HCT116 (cell line): ENCODE measurements at places on chromosomes 2 and 18. TPM values are rescaled to one million over a fixed set of nuclear protein-coding genes. Genes with fewer than 3 reads are reported as not detected.
A peak's percentile ranks its signal among the peaks of the same experiment; 100 is the strongest.

- no peak overlapping the region for H3K27ac ChIP-seq
- no peak for DNase-seq
- no peaks in the 10 kb centered on the region for H3K4me1 ChIP-seq
- H3K4me3 ChIP-seq: no peak overlapping the region
These were observed 43.9 kb upstream of the TACR1 start for GRCh38 chr2:75243219-75243618.

GRCh38 chr2:9800639-9800974 lies 42.7 kb upstream of the TAF1B start:
- no peak for DNase-seq
- no peaks in the 10 kb centered on the region for H3K36me3 ChIP-seq
- peak overlapping the region; percentile 75 for H3K27ac ChIP-seq
- H3K4me3 ChIP-seq: no peak overlapping the region
- no peaks in the 10 kb centered on the region for H3K27me3 ChIP-seq

Gene HOXD12
- total RNA-seq: 0.27 TPM

DNA sequence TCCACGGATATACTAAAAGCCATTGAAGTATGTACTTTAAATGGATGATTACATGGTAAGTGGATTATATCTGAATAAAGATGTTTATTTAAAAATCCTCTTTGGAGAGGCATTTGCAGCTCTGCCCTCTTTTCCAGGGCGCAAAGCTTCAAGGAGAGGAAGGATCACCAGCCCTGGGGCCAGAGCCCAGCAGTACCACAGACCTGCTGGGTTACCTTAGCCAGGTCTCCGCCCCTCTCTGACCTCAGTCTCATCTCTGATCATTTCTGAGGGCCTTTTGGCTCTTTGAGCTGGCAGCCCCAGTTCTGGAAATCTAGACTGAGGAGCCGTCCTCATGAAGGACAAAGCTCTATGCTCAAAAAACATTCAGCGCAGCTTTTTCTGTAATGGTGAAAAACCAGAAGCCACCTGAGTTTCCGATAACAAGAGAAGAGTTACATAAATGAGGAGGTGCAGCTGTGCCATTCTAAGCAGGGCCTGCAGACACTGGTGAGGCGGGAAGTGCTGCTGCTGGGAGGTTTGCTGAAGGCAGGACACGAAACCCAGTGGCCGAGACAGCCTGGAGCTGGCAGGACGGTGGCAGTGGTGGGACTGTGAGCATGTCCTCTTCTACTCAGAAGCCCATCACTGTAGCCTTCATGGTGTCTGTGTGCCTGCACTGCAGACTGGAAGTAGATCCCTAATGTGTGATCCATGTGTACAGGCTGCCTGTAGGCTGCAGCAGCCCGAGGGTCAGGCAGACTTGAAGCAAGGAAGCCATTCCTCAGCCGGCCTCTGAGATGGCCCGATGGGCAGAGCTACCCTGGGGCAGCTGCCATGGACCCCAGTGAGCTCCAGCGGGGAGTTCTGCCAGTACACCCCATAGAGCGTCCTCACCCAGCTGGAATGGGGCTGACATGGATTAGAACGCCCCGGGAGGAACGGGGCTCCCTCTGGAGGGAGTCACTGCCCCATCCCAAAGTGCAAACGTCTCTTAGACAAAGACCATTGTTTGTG lies 27.7 kb downstream of the ADRA2B start:
- no peaks in the 10 kb centered on the region; the same call in 1 of the 2 replicates for H3K4me1 ChIP-seq
- H3K27me3 ChIP-seq: no peaks in the 10 kb centered on the region
- no peaks in the 10 kb centered on the region for H3K36me3 ChIP-seq
- H3K27ac ChIP-seq: no peak overlapping the region

Gene CLEC4F
- not detected for total RNA-seq

- H3K27me3 ChIP-seq: no peaks in the 10 kb centered on the region
- 0 out of 2 replicates have a peak, but pooled peaks cover 3% of the 10 kb centered on the region for H3K36me3 ChIP-seq
- H3K4me3 ChIP-seq: no peak overlapping the region
- DNase-seq: no peak
- no peaks in the 10 kb centered on the region for H3K4me1 ChIP-seq
- no peak overlapping the region for H3K27ac ChIP-seq
These were observed 44.8 kb downstream of the ADCY3 start for GRCh38 chr2:24875272-24875671.

DNA sequence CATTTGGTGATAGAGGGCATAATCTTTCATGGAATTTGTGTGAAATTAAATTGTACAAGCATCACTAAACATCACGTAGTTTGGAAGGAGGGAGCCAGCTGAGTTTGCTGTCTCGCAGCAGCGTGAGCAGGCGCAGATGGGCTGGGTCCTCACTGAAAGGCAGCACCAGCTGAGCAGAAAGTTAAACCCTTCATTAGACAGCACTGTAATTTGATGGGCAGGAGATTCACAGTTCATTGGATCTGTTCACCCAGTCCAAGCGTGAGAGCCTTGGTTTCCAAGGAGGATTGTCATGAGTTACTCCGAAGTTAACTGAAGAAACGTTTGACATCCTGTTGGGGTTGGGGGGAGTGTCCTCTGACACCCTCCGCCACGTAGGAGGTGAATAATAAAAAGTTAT lies 89.8 kb upstream of the NFATC1 start:
- no peak for DNase-seq
- H3K4me3 ChIP-seq: no peak overlapping the region
- H3K27ac ChIP-seq: no peak overlapping the region
- no peaks in the 10 kb centered on the region for H3K4me1 ChIP-seq
